Stimulated activated CD8-positive, alpha-beta memory T cell treated with anti-CD3 and anti-CD28 coated beads, Interleukin-4, amount 100 ng/mL, for 4 hours (primary cell): ENCODE measurements at places on chromosomes 3 and 15.

GRCh38 chr3:118573912-118574311, 460.7 kb downstream of the IGSF11 start:
- no peak for DNase-seq

GRCh38 chr15:42231088-42231487, 23.0 kb upstream of the VPS39 start:
- DNase-seq = no peak

DNA sequence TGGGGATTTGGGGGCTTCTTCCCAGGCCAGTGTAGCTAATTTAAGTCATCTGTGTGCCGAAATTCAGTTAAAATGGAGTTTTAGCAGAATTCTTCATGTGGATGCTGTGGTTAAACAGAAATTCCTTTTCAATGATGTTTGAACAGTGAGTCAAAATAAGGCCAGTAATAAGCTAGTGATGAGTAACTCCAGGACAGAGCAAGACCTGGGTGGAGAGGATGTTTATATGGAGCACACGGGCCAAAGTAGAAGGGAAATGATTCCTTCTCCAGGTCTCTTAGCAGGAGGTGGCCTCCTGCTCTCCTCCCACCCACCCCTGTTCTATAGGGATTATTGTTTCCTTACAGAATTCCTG, 31.9 kb upstream of the UACA start:
- no peak for DNase-seq

DNA sequence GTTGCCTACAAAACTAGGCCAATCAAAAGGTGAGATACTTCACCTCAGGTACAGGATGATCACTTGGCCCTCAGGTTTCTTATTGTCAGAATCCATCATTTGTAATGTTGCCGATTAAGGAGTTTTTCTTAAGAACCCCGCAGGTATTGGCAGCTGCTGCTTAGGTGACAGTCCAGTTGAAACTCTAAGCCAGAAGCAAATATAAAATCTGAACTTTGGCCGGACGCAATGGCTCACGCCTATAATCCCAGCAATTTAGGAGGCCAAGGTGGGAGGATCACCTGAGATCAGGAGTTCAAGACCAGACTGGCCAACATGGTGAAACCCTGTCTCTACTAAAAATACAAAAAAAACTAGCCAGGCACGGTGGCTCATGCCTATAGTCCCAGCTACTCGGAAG, 43.1 kb upstream of the SNTN start:
- no peak for DNase-seq

- no peak for DNase-seq
Observed at GRCh38 chr15:59406446-59406845, 31.5 kb upstream of the FAM81A start.

DNA sequence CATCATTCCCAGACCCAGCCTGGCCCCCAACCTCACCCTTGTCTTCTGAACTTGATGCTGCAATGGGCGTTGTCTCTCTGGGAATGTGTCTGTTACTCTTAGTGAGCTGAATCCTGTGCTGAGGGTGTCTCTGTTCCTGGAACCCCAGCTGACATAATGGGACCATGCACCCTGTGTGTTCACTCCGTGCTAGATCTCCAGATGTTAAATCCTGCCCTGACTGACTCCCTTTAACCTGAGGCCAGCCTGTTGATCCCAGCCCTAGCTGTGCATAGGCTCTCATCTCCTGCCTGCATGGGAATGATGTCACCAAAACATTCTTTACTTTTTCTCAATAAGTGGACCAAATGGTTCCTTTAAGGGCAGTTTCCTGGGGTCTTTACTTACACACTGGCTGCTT, 48.0 kb upstream of the UMPS start:
- DNase-seq = no peak

DNA sequence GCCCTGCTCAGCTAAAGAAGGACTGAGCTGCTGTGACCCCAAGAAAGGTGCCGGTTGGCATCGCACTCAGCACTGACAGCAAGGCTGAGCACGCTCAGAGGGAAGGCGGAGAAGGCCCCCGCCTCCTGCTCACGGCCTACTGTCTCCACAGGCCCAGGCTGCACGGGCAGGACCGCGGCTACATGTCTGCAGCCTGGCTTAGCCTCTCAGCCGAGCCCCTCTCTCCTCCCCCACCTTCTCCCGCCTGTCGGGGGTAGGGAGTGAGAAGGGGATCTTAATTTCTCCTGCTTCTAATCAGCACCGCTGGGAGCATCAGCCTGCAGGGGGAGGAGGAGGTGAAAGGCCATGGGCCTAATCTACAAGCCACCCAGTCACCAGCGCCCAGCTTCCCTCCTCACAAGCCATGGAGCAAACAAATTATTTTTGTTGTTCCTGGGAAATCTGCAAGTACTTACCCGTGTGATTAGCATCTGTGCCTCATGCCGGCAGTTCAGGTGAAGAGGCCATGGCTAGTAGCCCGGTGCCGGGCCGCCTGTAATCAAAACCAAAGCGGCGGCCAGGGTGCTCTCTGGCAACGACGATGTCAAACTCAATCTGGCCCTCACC, 68.1 kb downstream of the EPHB3 start:
- DNase-seq = no peak

DNA sequence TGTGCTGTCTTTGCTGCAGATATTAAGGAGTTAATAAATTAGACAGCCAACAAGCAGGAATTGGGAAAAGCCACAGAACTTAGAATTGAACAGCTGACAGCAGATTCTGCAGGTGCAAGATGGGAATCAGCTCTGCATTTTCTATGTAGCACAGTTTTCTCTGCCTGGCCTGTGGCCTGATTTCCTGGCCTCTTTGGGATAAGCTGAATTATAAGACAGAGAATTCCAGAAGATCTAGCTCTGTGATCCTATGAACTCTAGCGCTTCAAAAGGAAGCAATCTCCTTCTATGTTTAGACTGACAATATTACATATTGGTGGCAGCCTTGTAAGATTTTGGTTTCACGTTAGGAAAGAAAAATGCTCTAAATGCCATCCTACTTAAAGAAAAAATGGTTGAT, 24.0 kb upstream of the SOX2 start:
- DNase-seq = no peak

- no peak for DNase-seq
Observed at GRCh38 chr15:71496336-71496955, 313.9 kb upstream of the NR2E3 start.

DNA sequence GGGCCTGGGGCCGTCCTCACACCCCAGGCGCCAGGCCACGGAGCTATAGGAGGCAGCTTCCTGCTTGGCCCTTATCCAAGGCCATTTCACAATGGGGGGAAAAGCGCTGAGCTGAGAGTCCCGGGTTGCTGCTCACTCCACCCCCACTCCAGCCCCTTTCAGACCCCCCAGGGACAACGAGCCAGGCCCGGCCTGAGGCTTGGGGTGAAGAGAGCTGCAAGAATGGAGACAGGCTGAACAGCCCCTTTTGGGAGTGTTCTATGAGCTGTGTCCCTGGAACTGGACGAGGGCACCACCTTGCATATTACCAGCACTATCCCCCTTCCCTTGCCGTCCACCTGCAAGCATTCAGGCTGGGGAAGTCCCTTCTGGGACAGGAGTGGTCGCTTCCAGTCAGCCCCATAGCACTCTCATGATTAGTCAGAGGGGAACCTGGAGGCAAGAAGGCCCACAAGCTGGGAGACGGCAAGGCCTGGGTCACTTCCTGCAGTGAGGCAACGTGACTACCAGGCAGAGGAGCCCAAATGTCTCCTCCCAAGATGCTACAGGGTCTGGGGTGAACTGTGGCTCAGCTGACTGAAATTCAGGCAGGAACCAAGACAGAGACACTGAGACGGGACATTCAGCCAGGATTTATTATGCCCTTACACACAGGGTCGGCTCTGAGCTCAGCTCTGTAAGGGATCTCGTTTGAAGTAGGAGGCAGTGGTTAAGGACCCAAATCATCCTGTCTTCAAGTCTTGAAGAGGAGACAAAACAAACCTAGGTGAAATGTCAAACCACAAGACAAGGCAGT, 8.6 kb upstream of the SRP14 start:
- no peak for DNase-seq

GRCh38 chr3:132615881-132616280, 18.8 kb downstream of the ACKR4 start:
- DNase-seq = no peak

- no peak for DNase-seq
Observed at GRCh38 chr15:40766906-40767837, 2.6 kb upstream of the C15orf62 start.

- no peak for DNase-seq
Observed at GRCh38 chr3:18379647-18380046, 45.5 kb downstream of the SATB1 start.

- DNase-seq = no peak
Observed at GRCh38 chr15:98402486-98402885, 245.9 kb upstream of the IGF1R start.

DNA sequence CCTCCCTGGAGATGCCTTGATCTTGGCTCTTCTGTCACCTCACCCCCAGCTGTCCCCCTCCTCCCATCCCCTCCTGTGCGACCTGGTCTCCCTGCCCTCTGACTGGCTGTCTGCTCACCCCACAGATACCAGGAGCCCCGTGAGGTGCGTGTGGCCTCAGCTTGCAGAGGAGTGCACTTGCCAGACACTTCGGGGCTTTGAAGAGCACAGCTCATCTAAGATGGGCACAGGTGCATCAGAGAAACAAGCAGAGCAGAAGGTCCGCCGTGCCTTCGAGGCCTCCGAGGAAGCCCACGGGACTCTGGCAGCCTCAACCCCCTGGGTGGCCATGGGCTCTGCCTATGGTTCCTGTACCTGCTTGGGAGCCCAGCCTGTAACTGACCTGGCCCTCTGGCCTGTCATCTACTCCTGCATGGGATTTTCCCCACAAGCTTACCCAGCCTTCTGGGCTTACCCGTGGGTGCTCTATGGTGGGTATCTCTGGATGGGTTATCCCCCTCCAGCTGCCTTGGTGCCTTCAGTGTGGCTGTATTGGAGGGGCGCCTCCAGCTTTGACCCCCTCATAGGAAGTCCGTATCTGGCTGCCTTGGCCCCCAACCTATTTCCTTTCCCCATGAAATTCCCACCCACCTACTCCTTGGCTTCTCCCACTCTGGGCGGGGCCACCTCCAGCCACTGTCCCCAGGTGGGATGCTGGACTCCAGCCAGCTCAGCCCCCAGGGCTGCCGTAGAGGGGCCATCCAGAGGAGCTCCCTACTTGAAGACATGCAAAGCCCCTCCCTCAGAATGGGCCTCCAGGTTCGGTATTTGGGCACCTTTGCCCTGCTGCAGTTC, 3.8 kb downstream of the PRR23E start:
- no peak for DNase-seq

DNA sequence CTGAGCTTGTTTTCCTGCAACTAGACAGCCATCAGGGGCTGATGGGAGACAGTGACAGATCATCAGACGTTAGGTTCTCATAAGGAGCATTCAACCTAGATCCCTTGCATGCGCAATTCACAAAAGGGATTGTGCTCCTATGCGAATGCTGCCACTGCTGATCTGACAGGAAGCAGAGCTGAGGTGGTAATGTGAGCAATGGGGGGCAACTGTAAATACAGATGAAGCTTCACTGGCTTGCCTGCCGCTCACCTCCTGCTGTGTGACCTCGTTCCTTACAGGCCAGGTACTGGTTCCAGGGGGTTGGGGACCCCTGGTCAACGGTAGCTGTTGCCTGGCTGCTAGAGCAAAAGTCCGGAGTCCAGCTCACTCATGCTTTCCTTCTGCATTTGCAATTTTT, 26.4 kb upstream of the KCNAB1 start:
- no peak for DNase-seq

DNA sequence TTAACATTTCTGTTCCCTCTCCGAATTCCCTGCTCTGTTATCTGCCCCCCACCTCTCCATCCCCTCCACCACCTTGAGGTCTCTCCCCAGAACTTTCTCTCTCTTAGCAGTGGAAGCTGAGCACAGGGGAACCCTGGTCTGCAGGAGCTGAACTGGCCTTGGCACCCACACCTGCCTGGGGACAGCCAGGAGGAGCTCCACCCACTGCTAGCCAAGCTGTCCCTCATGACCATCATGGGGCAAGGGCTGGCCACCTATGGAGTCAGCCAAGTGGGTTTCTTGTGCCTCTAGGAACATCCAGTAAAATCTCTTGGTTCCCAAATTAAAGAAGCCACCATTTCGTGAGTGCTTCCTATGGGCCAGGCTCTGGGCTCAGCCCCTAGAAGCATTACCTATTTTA, 276.4 kb upstream of the TLE3 start:
- no peak for DNase-seq

DNA sequence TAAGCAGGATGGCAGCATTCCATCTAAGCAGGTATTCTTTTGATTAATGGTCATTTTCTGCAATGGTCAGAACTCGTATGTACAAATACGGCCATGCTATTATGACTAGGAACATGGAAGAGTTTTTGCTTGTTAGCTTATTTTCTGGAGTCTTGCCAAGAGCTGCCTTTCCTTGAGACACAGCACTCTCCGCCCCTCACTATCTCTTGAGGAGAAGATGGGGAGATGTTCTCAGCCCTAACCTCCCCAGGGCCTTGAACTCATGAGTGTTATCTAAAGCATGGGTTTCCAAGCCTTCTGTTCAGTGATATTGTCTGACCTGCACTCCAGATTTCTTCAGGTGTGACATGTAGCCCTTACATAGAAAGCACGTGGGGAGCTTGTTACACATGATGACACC, 65.9 kb upstream of the ACTC1 start:
- DNase-seq = no peak

GRCh38 chr3:139427283-139428060, 38.0 kb upstream of the COPB2 start:
- no peak for DNase-seq

- no peak for DNase-seq
Observed at GRCh38 chr3:33089515-33089914, 7.4 kb downstream of the GLB1 start.

- no peak for DNase-seq
Observed at GRCh38 chr3:23923786-23924185, 6.9 kb downstream of the RPL15 start.

DNA sequence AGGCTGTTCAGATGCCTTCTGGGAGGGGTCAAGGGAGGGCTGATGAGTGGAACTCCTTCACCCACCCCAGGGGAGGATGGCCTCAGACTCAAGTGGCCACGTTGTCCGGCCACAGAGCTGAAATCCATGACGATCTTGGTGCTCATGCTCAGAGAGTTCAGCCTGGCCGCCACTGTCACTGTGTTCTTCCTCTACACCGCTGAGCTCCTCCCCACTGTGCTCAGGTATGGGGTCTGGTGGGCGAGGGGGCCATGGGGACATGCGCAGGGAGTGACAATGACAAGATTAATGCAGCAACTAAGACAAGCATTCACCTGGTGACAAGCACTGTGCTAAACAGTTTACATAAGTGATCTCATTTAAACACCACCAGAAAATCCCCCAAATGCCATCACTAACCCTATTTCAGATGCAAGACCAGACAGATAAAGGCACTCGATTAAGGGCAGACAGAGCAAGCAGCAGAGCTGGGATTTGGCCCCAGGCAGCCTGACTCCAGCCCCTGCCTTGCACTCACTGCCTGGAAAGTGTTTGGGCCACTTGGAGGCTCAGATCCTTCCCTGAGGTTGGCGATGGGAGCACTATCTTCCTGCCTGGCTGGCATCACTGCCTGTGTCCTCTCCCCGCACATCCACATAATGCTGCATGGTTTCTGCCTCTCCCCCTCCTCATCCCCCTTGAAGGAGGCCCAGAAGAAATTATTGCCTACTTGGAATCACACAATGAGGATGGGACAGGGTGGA, 30.9 kb upstream of the XYLB start:
- DNase-seq = no peak

GRCh38 chr15:85404176-85404917, 23.9 kb downstream of the AKAP13 start:
- no peak for DNase-seq

- no peak for DNase-seq
Observed at GRCh38 chr3:64179860-64180259, 45.4 kb downstream of the PRICKLE2 start.
